ENCODE measurements at places on chromosomes 16 and 17.

DNA sequence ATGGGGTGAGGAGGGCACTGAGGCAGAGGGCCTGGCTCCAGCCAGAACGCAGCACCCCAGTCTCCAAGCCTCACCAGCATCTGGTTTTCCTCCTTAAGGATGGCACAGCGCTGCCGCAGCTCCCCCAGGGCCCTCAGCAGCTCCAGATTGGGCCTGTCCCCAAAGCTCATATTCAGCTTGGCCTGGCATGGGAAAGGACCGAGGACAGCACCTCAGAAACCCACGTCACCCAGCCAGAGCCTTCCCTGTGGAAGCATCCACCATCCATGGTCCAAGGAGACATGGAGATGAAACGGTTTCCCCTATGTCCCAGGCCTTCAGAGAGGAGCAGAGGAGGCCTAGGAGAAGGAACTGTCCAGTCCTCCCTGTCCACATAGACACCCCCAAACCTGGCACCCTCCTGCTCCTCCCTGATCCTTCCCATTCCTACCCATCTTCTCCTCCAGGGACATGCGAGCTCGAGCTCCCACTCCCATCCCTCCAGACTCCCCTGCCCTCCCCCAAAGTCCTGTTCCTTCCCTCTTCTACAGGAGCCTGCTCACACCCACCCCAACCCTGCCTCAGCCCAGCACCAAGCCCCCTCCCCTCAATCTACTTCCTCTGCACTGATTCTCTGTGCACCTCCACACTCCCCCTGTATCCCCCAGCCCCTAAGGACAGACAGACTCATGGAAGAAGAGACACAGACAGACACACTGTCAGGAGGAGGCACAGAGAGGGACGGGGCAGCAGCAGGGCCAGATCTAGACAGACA is 1.8 kb downstream of the TSPOAP1 start:
- DNase-seq = no peak

- DNase-seq = no peak
Measured at GRCh38 chr17:34726536-34727384, 147.4 kb downstream of the TMEM132E start.

- no peak for DNase-seq
Measured at GRCh38 chr16:30346286-30346685, 8.8 kb downstream of the CD2BP2 start.

- no peak for DNase-seq
Measured at GRCh38 chr16:69326172-69326873, 4.1 kb downstream of the PDF start.

DNA sequence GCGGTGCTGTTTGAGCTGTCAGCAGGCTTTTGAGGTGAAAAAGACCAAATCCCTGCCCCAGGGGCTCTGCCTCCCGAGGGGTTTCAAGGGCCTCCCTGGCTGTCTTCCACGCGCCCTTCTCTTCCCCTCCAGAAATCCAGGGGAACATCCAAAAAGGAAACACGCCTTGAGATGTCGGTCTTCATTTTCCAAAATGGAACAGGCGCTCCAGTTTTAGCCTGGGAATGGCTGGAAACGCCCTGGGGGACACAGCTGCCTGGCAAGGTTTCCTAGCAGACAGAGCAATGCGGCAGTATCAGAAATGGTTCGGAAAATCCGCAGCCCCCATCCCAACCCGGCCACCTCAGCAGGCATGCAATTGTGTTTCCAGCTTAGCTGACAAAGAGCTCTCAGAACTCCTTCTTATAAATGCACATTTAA is 16.6 kb upstream of the LITAF start:
- no peak for DNase-seq

Measured in stimulated activated CD4-positive, alpha-beta T cell treated with anti-CD3 and anti-CD28 coated beads, Interleukin-12 subunit alpha, Interleukin-12 subunit beta, amount 100 ng/mL, for 48 hours (primary cell).